ENCODE measurements at places on chromosomes 2 and 18.

- DNase-seq = no peak
Measured at GRCh38 chr18:79871481-79872091, 73.8 kb downstream of the KCNG2 start.

- DNase-seq = peak; percentile 35
Measured at GRCh38 chr2:145114726-145115125, 594.8 kb upstream of the ZEB2 start.

- DNase-seq = peak; percentile 7
Measured at GRCh38 chr2:73176205-73176880, 26.0 kb upstream of the NOTO start.

DNA sequence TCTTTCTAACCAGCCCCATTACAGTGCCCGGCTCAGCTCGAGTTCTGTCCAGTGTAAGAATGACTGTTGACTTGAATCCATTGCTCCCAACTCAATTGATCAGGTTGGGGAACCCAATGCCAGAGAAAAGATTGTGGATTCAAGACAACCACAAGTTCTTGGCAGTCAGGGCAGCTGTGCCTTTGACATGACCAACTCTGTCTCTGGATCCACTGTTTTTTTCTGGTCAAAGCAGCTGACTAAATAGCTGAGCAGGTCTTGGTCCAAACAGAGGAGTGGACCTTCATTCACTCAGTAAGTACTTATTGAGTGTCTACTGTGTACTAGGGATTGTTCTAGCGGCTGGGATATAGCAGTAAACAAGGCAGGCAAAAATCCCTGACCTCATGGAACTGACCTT, 6.3 kb upstream of the ATOH8 start:
- no peak for DNase-seq

DNA sequence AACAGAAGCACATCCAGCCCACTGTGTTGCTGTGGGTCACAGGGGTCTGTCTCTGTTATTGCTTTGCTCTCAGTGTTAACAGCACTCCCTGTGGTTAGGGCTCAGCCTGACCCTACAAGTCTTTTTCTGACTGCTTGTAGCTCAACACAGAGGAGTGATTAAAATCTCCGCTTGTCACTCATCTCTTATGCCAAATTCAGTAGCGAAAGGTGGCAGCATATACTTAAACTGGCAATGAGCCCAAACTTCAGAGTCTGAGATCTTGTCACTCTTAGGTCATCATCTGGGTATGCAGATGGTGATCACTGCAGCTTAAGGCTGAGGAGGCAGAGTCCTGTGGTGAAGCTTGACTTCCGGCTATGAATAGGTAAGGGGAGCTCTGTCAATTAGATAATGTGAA, 63.3 kb upstream of the CSRNP3 start:
- DNase-seq = no peak

DNA sequence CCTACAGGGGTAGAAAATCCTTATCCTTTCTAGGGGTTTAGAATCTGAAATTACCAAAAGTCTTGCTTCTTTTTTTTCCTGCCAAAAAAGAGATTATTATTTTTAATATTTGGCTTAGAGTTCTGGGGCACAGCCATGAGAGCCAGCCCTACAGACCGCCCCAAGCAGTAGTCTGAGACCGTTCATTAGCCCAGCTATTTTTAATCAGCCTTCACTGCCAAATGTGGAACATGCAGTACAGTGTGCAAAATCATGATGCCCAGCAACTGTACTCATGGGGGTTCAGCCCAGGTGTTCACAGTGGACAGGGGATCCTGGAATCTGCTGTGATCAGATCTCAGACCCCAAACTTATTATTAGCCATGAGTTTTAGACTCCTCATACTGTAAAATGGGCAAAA, 60.4 kb downstream of the GRB14 start:
- DNase-seq = no peak

GRCh38 chr2:12352889-12353288, 363.8 kb upstream of the TRIB2 start:
- no peak for DNase-seq

DNA sequence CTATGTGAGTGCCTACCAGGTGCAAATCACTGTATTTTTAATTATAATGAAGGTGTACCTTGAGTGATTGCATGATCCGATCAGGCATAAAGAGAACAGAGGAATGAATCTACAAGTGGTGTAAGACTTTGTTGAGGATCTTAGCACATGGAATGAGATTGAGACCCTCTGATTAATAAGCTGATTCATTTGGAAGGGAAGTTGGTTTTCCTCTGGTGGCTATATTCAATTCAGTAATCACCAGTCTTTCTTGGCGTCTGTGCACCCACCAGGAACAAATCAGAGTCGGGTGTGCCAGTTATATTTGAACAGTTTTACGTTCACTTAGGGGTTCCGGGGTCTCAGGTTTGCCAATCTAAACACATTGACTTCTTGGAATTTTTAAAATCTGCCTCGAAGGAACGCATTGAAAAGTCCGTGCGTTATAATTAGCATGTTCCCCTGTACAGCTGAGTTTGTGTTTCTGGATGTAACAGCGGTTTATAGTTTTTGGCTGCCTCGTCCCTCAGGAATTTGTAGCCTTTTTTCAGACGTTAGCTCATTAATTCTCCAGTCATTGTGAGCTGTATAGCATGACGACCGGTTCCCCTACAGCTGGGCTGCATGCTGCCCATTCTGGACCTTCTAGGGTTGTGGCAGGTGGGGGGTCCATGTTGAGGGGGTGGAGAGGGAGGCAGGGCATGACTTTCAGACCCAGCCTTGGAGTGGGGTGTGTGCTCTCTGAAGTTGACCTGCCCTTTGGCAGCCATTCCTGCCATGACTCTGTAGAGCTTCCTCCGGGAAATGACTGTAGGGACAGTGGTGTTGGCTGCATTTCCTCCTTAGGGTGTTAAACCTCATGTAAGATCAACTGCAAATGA, 20.3 kb downstream of the MYO1B start:
- peak; percentile 56 for DNase-seq

DNA sequence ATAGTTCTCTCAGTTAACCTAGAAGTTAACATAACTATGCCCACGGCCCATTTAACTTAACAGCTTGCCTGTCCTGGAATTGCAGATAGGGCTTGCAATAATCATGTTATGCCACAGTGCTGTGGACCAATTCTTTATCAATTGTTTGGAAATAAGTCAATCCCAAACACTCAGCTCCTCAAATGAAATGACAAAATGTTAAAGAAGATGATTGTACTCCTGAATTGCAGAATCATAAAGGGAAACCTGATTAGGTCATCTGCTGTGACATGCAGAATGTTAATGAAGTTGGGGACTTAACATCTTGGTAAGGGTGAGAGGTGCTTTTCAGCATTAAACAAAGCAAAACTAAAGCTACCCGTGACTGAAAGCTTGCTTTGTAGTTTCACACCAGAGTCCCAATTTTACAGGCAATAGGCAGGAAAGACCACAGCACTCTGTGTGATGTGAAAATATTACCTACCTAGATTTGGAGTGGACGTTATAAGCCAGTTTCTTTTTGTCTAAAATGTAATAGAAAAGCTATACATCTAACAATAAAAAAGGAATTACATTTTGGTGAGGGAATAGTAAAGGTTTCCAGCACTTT, 364.0 kb downstream of the GPD2 start:
- no peak for DNase-seq

GRCh38 chr2:175175896-175176295, 5.6 kb downstream of the ATP5MC3 start:
- DNase-seq = peak; percentile 44

DNA sequence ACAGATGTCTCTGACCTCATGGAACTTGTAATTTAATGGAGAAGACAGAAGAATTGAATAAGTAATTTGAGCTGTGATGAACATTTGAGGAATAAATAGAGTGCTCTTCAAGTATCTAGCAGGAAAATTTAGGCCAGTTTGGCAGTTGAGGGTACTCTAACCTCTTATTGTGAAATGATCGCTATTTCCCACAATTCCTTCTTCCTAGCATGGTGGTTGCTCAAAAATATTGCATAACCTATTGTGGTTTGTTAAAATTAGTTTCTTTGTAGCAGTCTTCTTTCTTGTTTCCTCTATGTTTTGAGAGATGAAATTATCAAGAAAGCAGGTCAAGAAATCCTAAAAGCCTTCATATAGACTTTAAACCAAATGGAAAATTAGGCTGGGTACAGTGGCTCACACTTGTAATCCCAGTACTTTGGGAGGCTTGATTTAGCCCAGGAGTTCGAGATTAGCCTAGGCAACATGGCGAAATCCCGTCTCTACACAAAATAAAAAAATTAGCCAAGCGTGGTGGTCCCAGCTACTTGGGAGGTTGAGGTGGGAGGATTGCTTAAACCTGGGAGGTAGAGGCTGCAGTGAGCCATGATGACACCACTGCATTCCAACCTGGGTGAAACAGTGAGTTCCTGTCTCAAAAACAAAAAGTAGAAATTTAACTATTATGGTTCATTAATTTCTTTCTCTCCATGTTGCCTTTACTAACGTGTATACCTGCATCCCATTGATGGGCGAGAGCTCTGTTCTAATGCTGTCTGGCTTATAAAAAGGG, 58.7 kb downstream of the RBKS start:
- DNase-seq = peak; percentile 46

DNA sequence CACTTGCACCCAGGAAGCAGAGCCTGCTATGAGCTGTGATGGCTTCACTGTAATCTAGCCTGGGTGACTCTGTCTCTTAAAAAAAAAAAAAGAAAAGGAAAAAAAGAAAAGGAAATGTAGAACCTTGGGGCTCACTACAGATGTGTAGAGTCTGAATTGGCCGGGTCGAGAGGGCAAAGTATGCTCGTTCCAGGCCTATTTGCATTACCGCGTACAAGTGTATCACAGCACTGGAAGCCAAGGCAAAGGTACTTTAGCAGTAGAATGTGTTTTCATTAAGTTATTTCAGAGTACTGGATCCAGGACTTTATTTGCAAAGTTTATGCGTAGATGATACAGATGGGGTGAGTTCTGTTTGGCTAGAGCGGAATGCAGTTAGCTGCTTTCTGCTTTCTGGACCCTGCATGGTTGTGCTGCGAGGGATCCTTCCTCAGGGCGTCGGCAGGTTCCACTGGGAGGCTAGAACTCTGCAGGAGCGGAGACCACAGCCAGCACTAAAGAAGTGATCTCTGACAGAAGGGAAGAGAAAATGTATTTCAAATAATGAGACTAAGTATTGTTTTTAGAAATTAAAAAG, 51.8 kb downstream of the LDLRAD4 start:
- no peak for DNase-seq

DNA sequence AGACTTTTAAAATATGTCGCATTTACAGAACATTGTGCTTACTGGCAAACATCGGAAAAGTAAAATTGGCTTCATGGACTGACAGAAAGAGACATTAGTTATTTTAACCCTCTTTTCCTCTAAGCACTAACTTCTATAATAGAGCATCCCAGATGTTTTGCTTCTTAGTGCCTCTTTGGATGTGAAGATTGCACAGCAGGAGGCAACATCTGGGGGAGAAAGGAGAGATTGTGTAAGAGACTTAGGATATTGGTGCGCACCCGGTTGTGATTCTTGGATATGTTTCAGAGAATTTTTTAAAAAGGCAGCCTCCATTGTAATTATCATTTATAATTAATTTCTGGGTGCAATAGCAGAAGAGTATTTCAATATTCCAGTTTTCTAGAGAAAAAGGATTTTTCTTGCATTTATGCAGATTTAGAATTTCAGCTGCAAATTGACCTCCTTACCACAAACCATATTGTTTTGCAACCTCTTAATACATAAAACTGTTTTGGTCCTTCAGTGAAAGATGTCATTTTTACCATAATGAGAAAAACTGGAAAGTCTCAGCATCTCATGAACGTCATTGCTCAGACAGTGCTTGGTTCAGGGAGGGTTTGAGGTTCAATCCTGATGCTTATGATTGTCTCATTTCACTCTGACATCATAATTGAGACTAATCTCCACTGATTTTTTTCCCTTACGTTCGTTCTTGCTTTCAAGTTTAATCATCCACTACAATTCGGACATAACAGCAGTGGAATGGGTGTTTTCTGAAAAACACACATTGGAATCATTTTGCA, 404.3 kb downstream of the ZNF521 start:
- no peak for DNase-seq

- no peak for DNase-seq
Measured at GRCh38 chr2:2765839-2766495, 434.9 kb upstream of the MYT1L start.

DNA sequence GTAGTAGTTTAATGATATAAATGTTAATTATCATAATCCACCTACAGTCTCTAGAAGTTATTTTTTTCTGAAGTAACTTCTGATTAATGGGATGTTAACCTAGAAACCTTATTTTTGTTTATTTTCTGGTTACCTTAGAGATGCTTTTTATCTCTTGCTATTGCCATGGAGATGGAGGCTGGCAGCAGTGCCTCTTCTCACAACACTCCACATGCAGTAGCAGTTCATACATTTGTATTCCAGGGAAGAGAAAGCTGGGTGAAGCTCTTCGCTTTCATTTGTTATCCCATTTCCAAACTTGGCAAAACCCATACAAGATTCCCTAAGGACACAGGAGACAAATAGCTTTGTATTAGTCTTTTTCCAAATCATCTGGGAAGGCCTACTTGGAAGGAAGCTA, 1794.1 kb upstream of the LRRTM1 start:
- no peak for DNase-seq

- DNase-seq = no peak
Measured at GRCh38 chr2:187550857-187551256, 3.4 kb downstream of the TFPI start.

DNA sequence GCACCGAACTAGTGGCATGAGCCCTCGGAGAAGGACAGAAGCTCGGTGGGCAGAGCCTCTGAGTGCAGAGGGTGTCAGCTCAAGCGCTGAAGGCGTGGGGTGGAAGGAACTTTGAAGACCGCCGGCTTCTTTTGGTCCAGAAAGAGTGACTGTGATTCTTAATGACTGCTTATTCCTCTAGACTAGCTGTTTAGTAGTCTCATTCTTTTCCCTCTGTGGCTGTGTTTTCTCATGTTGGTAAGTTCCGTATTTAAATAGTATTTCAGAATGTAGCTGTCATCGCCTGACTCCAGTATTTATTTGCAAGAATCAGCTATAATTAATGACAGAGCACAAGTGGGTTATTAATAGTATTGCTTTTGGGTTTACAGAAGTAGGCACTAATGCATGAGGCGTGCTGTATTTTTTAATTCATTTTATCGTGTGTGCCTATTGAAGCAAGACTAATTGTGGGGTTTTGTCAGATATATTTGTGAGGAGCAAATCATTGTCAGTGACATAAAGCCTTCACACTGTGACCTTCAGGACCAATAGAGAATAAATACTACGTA, 80.8 kb upstream of the NFATC1 start:
- DNase-seq = no peak

DNA sequence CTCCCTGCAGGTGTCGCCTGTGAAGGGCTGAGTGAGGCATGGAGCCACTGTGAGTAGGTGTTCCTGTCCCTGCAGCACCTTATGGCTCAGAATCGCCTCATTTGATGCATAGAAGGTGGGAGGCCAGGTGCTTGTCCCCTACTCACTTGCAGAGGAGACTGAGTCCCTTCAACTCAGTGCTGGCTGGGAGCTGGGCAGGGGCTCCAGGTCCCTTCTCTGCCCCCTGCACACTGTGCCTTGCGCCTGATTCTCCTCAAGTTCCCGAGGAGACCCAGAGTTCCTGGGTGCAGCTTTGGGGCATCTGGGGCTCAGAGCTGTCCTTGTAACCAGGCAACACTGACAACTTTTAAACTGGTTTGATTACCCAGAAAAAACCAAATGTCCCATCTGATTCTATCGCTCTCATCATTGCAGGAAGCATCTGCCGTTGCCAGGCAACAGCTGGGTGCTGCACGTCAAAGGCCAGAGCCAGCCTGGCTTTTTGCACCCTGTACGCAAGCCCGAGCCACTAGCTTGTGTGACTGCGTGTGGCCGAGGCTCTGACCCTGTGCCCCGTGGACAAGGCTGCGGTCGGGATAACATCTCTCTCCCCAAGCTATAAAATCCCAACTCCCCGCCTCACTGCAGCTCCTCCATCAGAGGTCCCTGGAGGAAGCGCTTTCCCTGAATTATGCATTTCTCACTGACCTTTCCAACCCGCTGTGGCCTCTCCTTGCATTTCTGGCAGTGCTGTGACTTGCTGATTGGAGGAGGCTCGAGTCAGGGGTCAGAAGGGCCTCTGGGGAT, 130.8 kb upstream of the HDAC4 start:
- no peak for DNase-seq
